ENCODE measurements at places on chromosomes 2 and 18. TPM values are rescaled to one million over a fixed set of nuclear protein-coding genes. Genes with fewer than 3 reads are reported as not detected.

DNA sequence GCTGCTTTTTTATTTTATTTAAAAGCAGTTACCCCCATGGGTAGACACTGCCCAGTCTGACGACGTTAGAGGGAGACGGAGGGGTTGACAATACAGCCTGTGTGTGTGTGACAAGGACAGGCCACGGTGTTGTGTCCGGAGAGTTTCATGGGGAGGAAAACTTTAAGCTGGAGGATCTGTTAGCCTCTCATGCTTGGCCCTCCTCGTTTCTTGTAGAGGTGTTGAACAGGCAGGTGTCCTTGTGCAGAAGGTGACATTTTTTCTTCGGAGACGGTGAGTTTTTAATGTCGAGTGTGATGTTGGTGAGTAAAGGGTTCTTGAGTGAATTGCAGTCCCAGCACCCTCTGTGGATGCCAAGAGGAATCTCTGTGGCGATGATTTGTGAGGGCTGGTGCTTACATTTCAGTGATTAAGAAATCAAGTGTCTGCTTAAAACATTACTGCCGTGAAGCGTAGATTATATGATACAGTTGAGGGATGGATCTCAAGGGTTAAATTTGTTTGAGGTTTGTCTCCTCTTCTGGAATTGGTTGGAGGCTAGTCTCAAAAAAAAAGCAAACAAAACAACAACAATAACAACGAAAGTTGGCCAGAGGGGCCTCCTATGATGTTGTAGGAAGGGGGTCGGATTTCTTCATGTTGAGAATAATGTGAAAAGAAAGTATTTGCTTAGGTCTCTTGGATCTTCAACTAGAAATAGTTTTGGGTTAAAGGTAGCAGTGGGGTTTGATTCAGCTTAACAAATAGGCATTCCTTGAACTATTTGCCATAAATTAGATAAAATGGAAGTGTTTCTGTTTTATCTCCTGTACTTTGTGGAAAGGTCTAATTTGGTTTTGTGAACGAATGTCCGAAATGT is 1.6 kb downstream of the NCOA1 start:
- peak; percentile 36 for DNase-seq

GRCh38 chr2:54680397-54681041 is 42.9 kb upstream of the EML6 start:
- no peak for DNase-seq

GRCh38 chr2:25297738-25298137 is 44.0 kb downstream of the DNMT3A start:
- DNase-seq, result no peak

DNA sequence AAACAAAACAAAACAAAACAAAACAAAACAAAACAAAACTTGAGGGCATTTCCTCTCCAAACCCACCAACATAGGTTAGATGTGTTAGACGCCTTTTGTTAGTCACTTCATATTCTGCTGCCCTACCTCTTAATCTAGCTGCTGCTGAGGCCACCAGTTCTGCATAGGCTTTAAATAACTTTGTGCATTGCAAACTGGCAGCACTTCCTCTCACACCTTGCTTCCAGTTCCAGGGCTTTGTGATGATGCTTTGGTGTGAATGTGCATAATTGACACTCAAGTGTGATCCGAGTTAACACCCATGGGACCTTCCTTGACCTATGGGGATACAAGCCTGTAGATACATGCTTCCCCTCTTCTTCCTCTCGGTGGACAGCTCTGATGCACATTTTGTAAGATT is 2.3 kb upstream of the SERPINB11 start:
- no peak for DNase-seq

DNA sequence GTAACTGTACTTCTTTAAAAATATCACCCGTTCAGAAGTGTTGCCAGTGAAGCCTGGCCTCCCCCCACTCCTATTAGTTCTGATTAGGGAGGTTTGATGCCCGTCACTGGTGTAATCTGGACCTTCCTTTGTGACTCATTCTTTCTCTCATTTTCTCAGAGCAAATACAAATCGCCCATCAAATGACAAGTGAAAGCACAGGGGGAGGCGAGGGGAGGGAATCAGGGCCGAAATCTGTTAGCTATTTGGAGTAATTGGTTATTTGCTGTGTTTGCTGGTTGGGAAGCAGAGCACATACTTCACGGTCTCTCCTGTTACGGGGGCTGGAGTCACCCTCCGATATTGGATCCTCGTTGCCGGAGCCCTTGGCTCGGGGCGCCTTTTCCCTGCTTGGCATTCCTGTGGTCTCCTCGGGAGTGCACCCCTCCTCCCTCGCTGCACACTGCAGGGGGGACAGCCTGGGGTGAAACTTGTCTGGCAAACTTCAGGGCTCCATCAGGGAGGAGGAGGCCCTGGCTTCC is 178.1 kb downstream of the DYSF start:
- no peak for DNase-seq

- no peak for DNase-seq
Measured at GRCh38 chr2:133607679-133608078, 39.4 kb upstream of the NCKAP5 start.

DNA sequence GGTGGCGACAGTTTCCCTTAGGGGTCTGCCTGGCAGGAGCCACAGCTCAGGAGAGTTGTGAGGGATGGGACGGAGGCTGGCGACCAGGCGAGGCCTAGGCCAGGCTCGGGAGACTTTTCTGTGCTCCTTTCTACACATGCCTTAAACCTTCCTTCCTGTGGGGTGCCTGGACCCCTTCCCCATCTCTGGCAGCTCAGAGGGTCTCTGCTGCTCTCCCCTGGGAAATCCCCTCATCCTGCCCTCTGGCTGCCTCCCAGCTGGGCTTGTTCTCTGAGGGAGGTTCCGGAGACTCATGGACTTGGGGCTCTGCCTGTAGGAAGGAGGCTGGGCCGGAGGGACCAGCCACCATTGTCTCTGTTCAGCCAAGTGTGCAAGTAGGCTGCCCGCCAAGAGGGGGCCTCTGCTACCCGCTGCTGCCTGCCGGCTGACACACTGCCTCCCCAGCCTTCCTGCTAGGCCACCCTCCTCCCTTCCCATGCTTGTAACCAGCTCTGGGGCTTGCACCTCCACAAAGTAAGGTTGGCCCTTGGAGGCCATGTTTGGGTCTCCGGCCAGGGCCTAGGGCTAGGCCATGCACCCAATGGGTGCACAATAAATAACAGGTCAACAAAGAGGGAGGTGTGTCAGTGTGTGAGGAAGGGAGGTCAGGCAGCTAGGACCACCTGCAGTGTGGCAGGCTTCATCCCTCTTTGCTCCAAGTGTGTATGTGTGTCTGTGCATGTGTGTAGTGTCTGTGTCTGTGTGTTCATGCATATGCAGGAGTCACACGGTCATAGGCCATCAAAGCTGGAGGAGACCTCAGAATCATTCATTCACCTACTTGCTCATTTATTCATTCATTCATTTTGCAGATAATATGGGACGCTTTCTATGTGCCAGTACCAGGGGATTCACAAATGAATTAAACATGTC is 28.8 kb downstream of the PSD4 start:
- no peak for DNase-seq

DNA sequence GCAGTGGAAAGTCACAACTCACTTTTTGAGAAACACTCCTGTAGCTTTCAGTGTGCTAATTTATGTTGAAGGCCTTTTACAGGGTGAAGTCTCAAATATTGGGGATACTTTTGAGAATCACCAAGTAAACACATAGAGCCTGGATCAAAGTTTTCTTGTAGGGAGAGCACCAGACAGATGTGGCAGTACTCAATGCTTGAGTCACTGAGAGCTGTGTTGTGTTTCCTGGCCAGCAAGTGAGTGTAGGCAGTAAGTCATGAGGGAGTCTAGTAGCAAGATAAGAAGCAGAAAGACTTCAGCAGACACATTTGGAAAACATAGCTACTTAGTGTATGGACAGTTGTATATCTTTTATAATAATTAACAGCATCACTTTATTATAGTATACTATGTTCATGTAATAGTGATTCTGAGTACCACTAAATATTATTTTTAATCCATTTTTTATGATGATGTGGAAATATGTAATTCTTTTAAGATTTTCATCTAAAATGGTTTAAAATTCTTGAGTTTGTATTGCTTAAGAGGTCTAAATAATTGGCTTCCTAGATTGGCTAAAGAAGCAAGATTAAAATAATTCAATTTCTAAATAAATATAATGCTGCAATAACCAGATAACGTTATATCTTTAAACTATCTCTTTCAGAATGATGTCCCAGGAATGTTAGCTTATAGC is 12.8 kb downstream of the PSMD1 start:
- no peak for DNase-seq

- no peak for DNase-seq
Measured at GRCh38 chr2:190713471-190713870, 64.6 kb downstream of the NAB1 start.

DNA sequence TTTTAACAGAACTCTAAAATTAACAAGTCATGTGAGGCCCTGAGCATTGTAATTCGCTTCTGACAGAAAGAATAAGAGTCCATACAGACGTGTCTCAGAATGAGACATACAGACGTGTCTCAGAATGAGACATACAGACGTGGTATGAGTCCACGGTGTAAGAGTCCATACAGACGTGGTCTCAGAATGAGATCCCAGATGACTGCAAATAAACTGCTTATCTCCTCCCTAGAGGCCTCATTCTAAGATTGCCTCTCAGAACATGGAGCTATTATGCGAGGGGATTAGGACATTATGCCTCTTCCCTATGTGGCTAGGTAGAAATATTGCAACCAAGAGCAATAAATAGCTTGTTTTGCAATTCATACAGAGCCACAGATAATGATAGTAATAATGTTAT is 63.9 kb downstream of the NEB start:
- no peak for DNase-seq

DNA sequence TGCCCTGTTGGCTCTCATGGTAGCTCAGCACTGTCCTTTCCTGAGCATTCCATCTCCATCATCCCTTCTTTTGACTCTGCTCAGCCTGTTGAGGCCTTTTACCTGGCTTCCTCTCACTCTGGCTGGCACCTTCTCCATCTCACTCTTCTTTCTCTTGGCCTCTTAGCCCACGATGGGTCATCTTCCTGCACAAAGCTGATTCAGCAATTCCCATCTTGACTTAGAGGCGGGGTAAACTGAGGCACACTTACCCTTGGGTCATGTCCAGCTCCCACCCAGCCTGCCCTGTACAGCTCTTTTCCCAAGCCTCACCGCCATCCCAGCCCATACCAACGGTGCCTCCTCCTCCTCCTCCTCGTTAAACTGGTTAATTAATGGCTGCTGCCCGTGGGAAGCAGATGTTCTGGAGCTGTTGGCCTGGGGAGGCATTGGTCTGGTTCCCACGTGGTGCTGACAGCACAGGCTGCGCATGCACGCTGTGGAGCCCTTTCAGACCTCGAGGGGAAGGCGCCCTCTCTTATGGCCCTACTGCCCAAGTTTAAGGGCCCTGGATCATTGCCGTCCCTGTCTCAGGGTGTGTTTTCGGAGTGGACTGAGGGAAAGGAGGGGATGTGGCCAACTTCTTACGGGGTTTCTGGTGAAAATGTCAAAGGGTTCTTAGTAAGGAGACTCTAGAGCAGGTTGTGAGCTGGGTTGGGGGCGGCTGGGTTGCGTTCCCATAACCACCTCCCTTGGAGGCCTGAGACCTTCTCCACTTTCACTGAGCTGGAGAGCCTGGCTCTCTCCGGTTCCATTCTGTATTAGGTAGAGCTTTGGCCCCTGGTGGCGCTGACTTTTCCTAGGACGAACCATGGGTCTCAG is 10.9 kb downstream of the WNT10A start:
- DNase-seq, result no peak

GRCh38 chr18:79071503-79072210 is 2.5 kb downstream of the ATP9B start:
- no peak for DNase-seq

DNA sequence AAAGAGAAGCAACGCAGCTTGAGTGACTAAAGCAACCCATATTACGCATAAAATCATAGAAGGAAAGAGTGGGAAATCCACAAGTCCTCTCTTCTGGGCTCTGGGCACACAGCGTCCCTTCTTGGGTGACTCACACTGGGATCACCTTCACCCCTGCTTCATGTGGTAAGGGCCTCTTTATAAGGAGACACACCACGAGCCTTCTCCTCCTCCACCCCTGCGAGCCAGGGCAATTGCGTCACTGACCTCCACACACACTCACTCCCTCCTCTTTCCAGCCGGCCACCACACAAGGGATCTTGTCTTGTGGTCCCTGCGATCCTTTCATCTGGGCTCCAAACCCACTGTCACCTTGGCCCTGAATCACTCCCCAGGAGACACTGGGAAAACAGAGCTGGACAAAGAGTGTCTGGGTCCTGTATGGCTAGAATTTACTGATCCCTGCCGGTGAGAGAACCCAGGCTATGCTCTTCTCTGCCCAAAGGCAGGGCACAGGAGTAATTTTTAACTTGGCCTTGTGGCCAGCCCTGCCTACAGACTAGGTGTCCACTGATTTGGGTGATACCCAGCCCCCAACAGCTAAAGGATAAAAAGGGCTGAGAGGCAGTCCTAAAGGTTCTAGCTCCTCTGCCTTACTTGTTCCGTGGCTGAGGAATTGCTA is 35.3 kb downstream of the NHEJ1 start:
- no peak for DNase-seq

- no peak for DNase-seq
Measured at GRCh38 chr2:238225911-238226697, 13.7 kb downstream of the HES6 start.

DNA sequence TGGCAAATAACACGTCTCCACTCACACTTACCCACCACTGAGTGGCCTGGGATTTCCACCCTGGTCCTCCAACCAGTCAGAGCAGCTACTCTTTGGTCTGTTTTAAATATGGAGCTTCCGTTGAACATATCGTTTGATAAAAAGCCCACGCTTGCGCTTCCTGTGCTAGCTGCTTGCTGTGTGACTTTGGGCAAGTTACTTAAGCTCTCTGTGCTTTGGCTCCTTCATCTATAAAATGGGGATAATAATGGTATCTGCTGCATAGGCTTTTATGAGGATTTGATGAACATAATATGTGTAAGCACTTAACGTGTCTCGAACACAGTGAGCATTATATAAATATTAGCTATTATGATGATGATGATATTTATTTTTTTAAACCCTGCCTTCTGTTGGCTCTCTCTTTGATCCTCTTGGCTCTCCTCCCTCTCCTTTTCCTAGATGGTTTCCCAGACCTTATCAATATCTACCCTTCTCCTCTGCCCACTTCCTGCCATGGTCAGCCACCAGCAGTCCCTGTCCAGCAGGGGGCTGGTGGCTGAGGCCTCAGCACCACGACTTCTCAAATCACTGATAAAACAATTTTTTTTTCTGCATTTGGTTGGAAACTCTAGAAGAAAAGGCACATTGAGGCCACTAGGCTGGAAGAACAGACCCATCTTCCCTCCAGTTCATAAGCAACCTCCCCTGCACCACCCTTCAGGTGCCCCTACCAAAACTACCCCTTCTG is 191.9 kb downstream of the LOXHD1 start:
- no peak for DNase-seq

GRCh38 chr2:174836377-174836994 is 72.2 kb upstream of the CHRNA1 start:
- no peak for DNase-seq

DNA sequence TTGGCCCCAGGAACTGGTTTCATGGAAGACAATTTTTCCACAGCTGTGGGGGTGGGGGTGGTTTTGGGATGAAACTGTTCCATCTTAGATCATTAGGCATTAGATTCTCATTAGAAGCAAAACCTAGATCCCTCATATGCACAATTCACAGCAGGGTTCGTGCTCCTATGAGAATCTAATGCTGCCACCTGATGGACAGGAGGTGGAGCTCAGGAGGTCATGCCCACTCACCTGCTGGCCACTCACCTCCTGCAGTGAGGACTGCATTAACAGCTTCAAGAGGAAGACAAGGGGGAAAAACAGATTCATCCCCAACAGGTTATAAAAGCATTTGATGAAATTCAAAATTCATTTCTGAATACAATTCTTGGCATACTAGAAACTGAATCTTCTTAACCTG is 38.5 kb downstream of the THAP4 start:
- no peak for DNase-seq

SLC4A5 gene
- 1.7 TPM for polyA plus RNA-seq

DNAJC10 gene
- 95.3 TPM for polyA plus RNA-seq

PDCD1 gene
- polyA plus RNA-seq, result not detected

AFF3 gene
- 3.6 TPM for polyA plus RNA-seq

MEIS1 gene
- 13.7 TPM for polyA plus RNA-seq

All from muscle of arm (tissue), 14 donors.